ENCODE measurements at places on chromosomes 12 and 14.

DNA sequence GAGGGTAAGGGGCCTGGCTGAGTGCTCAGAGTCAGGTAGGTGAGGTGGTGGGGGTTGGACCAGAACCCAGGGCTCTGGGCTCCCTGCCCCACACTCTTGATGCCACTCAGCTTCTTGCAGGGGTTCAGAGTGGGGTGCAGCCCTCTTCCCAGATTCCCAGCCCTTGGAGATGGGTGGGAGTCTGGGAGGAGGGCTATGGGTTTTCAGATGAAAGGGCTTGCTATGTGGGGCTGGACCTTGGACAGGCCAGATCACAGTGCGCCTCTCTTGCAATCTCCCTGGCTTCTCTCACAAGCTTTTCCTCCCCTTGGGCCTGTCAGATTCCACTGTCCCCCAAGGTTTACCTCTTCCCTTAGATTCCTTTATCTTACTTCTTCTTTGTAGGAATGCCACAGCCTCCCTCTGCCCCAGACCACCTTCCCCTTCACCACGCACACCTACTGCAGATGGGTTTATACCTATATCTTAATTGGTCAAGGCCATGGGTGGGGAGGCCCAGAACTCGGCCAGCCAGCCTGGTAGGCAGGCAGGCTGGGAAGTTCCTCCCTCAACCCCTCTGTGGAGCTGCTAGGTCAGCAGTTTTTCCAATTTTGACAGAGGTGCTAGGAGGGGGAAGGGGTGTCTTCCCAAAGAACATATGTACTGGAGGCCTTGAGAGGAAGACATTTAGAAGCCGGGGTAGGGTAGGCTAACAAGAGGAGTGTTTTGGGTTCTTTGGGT is 1.4 kb downstream of the NYNRIN start:
- DNase-seq, result no peak

DNA sequence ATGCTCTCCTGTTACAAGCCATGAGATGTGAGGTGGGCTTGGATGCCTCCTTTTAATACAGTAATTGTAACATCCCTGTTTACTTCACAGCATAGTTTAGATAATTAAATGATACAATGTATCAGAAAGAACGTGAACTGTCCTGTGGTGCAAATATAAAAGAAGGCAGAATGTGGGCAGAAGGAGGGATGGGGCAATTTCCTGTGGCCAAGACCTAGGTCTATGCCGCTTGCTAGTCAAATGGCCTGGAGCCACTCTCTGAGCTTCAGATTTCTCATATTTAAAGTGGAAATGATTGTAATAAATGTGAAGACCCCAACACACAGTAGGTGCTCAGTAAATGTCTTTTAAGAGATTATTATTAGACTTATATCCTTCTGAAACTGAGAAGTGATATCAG is 24.0 kb upstream of the EVL start:
- no peak for DNase-seq

DNA sequence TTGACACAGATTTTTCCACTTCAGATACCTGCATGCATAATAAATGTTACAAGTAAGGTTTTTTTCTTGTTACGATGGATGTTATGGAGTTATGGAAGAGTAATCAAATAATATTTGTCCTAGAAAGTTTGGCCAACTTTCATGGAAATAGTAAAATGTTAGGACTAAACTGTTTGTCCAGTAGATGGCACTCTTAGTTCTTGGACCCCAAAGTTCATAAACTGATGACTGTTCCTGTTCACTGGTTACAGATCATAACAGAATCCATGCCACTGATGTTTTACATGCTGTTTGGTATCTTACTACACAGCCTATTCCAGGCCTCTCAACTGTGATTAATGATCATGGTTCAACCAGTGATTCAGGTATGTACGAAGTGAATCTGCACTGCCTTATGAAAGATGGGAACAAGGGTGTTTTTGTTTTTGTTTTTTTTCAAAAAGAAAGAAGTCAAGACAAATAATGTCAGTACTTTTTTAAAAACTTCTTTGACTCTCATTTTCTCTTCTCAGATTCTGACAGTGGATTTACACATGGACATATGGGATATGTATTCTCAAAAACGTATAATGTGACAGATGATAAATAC is 48.8 kb upstream of the SLCO1C1 start:
- DNase-seq, result no peak

DNA sequence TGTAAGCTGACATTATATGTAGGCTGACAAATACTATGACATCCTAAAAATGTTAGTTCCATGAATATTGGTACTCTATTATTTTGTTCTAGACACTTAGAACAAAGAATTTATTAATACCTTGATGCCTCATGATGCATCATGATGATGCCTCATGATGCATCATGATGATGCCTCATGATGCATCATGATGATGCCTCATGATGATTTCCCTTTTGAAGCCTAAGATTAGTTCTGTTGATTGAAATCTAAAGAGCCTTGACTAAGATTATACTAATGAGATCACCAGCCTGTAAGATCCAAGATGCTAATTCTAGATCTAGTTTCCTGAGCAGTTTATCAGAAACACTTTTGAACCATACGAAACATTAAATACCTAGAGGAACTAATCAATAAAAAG is 4.6 kb upstream of the CEP128 start:
- no peak for DNase-seq

- DNase-seq, result no peak
These were observed 253.4 kb upstream of the LRIG3 start for GRCh38 chr12:59173695-59174094.

GRCh38 chr14:74213907-74214803 is 25.1 kb upstream of the VSX2 start:
- DNase-seq, result no peak

DNA sequence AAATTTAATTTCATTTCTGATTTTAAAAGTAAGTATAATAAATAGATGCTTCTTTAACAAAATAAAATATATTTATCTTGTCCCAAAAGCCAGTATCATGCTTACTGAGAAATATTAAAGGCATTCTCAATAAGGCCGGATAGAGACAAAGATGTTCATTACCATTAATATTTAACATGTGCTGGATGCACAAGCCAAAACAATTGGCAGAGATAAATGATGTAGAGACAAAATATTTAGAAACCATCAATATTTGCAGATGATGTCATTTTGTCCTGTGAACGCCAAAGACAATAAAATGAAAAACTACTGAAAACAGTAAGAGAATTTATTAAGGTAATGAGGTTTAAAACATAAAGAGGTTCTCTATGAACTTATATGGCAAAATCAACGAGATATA is 313.5 kb downstream of the ITPR2 start:
- no peak for DNase-seq

GRCh38 chr12:57782243-57782607 is 362 bp upstream of the TSFM start:
- no peak for DNase-seq

DNA sequence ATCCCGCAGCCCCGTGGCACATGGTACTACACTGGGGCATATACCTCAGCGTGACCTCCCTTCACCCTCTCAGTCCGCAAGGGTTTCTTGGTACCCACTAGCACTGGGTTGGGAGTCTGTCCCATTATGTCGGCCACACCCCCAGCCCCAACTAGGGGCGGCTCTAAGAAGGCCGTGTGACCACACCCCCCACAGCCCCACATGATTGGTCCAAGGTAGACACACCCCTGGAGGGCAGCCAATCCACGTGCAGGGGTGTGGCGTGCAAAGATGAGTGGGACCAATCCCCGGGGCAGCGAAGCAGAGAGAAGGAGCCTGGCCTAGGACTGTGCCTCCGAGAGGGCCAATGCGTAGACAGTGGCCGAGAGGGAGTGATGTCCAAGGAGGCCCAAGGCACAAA is 34.6 kb upstream of the BEGAIN start:
- DNase-seq, result no peak

- no peak for DNase-seq
These were observed at the start of gene FIGNL2 for GRCh38 chr12:51848326-51848727. TSS of gene FIGNL2 (minus strand) at chr12:51848718. CDS start at chr12:51822413, 26,305 bp downstream.

DNA sequence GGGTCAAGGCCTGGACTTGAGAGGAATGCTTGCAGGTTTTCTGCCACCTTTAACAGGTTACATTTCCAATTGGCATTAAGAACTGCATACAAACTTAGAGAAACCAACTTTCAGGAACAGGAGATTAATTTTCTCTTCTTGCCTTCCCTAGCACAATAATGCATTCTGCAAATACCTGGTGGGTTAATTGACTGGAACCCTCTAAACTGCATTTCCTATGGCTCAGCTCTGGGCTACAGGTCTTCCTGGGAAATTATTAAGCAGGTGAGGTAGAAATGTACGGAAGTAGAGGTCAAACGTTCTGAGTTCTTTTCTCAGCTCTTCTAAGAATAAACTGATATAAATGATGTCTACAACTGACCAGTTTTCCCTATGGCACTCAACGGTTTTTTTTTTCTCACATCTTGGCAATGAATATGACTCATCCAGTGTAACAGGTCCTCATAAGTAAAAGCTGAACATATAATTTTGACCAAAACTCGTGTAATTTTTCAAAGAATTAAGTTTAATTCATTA is 144.9 kb upstream of the PELI2 start:
- DNase-seq, result no peak

GRCh38 chr12:20950248-20950647 is 139.7 kb downstream of the SLCO1B3 start:
- no peak for DNase-seq

DNA sequence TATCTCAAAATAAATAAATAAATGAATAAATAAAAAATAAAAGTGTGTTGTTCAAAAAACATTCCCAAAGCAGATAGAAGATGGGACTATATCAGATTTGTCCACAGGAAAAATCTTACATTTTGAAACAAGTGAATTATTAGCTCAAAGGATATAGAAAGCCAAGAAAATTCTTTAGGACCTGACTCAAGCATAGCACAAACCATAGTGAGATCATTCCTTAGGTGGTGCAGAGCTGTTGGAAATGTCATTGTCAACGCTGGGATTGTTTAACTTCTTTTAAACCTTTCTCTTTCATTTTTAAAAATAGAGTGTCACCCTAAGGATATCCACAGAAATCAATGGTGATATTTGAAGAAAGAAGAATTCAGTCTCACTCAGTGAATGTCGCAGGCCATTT is 43.5 kb downstream of the DRAM1 start:
- DNase-seq, result no peak

- no peak for DNase-seq
These were observed 55.4 kb downstream of the FBXO33 start for GRCh38 chr14:39376667-39377403.

DNA sequence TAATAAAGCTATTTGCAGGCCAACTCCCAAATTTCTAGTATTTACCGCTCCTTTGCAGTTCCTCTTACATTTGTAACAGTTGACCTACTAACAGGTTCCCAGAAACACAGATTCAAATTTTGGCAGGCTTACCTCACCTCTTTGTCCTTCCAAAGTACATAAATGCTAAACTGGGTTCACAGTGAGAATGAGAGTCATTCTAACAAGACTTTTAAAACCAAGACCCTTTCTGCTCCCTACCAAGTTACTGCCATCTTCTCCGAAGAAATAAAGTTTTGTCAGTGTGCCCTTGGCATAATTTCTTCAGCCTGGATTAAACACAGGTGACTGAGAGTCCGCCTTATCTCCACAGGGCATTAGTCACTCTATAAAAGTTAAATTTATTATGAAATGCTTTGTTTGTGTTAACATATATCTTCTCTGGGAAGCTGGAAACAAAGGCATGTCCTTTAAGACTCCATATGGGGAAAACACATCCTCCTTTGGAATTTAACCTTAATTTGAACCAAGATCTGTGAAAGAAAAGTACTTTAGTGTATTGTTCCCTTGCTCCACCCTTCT is 28.2 kb downstream of the FOXA1 start:
- DNase-seq, result no peak

DNA sequence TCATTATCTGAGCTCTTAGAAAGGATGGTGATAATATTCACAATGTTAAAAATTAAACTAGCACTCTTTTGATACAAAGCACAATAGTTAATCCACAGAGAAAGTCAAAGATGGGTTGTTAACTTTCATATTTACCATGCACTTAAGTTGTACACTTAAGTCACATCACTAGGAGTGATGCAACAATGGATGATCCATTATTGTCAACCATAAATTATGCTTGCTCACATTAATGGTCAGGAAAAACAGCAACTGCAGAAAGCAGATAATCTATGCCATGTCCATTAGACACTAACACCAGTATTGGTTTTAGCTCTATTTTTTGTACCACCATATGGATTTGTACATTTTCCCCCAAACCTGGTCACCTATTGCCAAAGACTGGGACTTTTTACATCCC is 195.5 kb downstream of the FOXA1 start:
- DNase-seq, result no peak

DNA sequence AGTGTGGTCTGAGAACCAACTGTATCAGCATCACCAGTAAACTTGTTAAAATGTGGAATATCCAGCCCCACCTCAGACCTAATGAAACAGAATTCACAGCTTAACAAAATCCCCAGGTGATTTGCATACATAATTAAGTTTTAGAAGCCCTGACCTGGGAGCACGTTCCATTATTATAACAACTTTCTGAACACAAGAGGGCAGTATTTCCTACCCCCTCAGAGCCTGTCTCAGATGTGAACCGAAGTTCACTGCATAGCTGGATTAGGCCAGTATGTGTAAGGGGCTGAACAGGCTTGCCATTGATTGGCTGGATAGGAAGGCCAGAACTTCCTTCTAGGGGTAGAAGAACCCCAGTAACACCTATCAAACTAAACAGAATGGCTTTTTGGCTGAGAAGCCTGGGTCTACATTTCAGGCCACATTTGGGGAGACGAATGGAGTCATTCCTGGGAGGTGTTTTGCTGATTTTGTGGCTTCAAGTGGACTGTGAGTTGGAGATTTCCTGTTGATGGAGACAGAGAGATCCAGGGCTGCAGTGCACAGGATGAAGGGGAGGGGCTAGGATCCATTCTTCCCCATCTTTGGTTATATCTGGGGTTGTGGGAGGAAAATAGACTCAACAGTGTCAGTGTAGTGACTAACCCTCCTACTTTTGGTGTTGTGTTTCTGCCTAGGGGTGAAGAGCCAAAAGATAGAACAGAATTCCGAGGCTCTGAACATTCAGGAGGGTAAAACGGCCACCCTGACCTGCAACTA is 94.7 kb upstream of the OR4E1 start:
- no peak for DNase-seq

- DNase-seq, result no peak
These were observed 46.5 kb downstream of the CCER1 start for GRCh38 chr12:90908465-90908864.

GRCh38 chr12:116884871-116885270 is 3.6 kb upstream of the HRK start:
- no peak for DNase-seq

GRCh38 chr12:14681625-14682024 is 14.8 kb downstream of the GUCY2C start:
- no peak for DNase-seq

DNA sequence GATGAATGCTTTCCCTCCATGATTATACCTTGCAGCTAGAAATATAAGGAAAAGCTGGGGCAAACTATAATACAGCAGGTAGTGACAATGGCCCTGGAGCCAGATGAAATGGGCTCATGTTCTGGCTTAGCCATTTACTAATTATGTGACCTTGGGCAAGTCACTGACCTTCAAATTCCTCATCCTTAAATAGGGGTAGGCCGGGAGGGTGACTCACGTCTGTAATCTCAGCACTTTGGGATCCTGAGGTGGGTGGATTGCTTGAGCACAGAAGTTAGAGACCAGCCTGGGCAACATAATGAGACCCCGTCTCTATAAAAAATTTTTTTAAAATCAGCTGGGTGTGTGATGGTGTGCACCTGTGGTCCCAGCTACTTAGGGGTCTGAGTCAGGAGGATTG is 155.4 kb downstream of the C12orf75 start:
- no peak for DNase-seq
